Stimulated activated CD4-positive, alpha-beta T cell treated with anti-CD3 and anti-CD28 coated beads, Interleukin-2, amount 100 ng/mL, for 48 hours (primary cell): ENCODE measurements at places on chromosomes 3 and 15.

DNA sequence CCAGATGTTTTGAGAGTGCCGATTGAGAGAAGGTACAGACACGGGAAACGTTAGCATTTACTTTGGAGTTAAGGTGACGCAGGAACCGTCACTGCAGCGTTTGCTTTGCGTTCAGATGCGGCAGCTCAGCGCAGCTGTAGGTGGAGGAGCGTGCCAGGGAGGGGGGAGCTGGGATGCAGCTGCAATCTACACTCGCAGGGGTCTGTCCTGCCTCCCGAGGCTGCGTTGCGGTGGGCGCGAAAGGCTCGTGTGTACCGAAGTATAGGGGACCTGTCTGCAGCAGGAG lies 425 bp upstream of the FYTTD1 start:
- DNase-seq, result no peak

DNA sequence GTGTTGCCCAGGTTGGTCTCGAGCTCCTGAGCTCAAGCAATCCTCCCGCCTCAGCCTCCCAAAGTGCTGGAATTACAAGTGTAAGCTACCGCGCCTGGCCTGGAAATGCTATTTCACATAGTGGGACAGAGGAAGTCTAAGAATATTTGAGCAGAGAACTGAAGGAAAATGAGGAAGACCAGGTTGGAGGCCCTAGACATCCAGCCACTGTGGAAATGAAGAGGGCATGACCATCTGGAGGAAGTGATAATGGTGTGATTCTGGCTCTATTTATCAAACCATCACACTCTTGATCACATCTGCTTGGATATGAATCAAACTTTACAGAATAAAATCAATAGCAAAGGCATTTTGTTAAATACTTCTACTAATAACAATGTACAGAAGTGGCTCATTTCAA lies 65.9 kb upstream of the ARHGEF3 start:
- DNase-seq, result no peak

DNA sequence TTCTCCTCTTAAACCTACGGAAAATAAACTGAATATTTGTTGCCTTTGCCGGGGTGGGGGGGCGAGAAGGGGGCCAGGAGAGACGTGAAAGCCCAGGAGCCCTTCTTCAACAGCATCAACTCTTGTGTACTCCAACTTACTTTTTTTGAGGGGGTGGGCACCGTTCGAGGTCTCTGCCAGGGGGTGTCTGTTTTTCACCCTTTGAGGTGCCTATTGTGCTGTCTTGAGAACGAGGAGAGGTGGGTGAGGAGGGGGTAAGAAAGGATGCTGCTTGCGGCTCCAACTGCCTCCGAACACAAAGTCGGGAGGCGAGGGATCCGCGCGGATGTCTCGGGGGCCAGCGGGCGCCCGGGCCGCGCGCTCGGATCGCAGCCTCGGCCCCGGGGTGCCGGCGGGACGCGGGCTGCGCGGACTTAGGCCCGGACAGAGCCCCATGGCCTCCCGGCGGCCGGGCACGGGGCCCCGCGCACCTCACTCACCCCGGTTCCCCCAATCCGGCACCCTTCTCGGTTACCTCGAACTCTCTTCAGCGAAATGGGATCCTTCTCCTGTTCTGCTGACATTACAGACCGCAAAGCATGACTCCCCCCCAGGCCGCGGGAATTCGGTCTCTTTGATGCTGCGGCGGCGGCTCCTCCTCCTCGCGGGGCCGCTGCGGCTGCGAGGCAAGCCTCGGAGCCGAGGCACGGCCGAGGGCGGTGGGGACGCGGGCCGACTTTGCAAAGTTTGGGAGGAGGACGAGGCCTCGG lies 650 bp downstream of the PYGO1 start:
- no peak for DNase-seq

GRCh38 chr3:59935025-59935424 lies 885.2 kb upstream of the CFAP20DC start:
- DNase-seq, result peak; percentile 1

DNA sequence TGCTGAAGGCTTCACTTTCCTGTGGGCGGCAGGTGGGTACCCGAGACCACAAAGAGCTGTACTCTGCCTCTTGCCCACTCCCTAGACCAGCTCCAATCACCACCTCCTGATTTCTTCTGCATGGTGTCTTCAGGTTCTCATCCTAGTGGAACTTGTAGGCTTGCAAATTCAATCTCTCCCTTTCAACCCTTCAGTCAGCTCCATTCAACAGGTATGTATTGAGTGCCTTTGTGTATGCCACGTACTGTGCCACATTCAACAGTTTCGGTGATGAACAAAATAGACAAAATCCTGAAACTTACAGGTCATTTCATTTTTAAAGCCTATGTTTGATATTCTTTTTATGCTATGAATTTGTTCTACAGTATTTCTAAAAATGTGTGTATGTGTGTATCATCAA lies 5.4 kb upstream of the CLDN11 start:
- no peak for DNase-seq

GRCh38 chr3:13559764-13560525 lies 11.0 kb downstream of the FBLN2 start:
- no peak for DNase-seq

DNA sequence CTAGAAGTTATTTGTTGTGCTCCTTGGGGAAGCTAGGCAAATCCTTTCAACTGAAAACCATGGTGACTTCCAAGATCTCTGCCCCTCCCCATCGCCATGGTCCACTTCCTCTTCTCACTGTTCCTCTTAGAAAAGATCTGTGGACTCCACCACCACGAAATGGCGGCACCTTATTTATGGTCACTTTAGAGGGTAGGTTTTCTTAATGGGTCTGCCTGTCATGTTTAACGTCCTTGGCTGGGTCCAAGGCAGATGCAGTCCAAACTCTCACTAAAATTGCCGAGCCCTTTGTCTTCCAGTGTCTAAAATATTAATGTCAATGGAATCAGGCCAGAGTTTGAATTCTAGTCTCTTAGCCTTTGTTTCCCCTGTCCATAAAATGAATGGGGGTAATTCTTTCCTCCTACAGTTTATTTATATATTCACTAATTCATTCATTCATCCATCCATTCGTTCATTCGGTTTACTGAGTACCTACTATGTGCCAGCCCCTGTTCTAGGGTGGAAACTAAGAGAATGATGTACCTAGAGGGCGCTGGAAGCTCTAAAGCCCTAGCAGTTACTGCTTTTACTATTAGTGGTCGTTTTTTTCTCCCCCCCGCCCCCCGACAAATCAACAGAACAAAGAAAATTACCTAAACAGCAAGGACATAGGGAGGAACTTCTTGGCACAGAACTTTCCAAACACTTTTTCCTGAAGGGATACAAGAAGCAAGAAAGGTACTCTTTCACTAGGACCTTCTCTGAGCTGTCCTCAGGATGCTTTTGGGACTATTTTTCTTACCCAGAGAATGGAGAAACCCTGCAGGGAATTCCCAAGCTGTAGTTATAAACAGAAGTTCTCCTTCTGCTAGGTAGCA lies 657 bp downstream of the PATL2 start:
- DNase-seq, result no peak

DNA sequence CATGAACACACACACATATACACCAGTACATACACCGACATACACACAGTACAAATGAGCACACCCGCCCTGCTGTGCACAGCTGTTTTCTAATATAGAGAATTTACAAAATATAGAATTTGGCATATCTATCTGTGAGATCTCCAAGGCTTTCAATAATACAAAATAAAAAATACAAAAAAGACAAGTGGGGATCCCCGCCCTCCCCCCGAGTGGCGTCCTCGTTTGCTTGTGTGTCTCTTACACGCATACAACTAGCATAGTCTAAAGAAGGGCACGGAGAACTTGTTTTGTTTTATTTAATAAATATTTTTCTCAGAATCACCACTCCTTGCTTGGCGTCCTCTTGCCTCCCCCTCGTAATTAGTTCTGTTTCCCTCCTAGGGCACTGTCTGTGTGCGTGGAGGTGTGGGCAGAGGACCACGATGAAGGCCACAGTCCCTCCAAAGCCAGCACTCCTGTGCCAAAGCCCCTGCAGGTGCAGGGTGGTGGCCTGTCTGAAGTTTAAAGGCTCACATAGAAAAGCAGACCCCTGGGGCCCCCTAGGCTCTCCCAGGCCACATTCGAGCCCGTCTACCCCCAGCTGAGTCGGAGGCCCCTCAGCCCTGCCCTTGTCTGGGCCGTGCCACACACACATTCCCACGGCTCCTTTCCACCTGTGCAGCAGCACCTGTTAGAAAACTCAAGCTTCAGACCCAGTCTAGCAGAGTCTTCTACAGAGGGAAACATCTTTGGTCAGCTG lies 82.1 kb downstream of the SEC22A start:
- DNase-seq, result no peak

DNA sequence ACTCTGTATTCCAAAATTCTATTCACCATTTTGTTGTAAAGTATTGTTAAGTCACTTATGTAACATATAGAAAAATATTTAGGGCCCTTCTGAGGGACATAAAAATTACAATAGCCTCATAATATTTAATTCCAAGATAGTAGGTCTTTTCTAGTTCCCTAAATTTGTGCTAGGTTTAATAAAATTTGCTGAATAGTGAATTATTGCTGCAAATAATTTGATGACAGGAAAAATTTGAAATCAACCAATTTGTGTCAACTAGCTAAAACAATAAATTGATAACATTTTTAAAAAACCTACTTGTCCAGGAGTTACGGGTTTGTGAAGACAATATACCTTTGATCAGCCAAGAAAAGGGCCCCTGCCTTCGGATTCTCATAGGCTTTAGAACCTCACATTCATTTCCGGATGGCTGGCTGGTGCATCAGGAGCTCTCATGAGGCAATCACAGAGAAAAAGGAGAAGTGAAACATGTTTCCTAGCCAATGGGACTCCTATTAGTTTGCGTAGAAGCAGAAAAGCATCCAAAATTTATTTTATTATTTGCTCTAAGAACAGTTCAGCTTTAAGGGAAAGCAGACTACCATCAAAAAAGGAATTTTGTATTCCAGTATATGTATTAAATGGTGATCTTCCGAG lies 177.2 kb downstream of the LRRC3B start:
- no peak for DNase-seq

DNA sequence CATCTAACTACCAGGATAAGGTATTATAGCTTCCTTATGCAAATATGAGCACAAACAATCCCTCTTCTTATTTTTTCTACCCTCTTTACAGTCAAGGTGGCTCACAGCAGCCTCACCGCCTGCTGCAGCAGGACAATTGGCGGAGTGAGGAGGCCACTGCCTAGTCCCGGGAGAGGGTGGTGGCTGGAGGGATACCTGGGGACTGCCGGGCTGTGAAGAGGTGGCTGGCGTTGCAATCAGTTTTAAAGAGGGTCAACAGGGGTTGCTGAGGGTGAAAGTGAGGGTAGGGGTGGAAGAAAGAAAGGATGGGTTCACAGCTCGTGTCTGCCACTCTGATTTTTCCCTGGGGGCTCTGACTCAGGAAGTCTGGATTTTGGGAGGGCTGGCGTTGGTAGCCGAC lies 105.1 kb upstream of the SLC6A6 start:
- no peak for DNase-seq

DNA sequence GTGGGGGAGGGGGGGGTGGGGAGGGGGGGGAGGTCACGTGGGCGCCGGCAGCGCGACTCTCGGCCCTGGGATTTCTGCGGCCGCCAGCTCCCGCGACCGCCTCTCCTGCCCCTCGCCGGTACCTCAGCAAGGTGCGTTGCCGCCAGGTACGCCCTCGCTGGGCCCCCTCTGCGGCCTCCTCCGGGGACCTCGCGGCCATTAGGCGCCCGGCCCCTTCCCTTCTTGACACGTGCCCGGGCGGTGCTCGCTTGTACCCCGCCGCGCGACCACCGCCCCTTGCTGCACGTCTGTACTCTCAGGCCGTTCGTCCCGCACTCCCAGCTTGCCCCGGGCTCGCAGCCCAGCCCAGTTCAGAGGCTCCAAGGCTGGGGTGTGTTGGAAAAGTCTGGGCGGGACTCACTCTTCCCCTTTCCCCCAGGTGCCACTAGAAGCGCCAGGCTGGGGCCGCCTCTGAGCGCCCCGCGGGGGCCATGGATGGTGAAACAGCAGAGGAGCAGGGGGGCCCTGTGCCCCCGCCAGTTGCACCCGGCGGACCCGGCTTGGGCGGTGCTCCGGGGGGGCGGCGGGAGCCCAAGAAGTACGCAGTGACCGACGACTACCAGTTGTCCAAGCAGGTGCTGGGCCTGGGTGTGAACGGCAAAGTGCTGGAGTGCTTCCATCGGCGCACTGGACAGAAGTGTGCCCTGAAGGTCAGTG lies at the start of gene MAPKAPK3:
TSS of gene MAPKAPK3 (plus strand) at position 56 of the 696 bp plus-strand sequence. CDS start at position 471, 415 bp downstream.
- DNase-seq, result no peak

- DNase-seq, result no peak
Observed at GRCh38 chr3:123837858-123838257, 46.3 kb downstream of the MYLK start.

GRCh38 chr3:114983248-114983647 lies 163.8 kb downstream of the ZBTB20 start:
- no peak for DNase-seq

DNA sequence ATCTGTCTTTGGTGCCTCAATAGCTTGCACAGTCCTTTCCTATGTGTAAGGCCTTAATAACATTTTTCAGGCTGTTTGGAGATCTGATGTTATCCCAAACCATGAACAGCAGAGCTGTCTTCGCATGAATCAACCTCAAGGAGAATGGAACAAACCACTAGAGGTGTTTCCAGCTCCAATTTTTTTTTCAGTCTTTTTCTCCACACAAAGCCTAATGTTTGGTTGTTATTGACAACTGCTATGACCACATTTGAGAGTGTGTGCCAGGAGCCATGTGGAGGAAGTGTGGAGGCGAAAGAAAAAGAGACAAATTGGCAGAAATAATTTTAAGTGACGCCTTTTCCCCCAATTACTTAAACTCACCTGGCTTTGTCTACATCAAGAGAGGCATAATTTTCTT lies 38.7 kb downstream of the RTP4 start:
- no peak for DNase-seq

DNA sequence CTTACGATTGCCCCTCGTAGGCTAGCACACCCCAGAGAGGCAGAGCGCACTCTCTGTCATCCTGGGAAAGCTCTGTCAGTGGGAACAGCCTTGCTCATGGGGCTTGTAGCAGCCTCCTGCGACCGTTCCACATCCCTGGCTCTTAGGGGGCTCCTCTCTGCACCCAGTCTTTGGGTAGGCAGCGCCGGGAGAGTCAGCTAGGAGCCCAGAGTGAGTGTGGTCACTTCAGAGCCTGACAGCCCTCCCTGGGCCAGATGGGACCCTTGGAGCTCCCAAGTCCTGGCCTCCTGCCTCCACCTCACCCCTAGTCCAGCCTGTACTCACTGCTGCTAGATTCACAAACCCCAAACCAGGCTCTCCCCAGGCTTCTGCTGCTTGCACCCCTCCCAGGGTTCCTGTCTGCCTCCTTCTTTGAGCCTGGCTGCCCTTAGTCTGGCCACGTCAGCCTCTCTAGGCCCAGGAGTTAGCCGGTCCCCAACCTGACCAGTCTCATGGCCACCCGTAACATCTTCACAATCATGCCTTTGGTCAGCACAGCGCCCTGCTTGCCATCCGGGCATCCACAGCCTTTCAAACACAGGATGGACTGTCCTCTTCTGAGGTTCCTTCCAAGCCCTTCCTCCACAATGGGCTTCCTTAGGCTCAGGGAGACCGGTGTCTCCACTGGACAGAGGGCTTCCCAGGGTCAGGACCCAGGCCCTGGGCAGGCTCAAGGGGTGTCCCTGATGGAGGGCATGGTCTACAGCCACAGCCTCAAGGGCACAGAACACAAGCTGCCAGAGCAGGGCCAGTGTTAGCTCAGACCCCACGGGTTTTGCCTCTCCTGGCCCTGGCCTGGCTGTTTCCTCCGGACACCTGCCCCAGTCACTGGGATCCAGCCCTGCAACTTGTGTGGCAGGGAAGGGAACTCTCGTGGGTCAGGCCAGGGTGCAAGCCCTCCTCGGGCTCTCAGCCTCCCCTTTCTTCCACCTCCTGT lies 4.6 kb downstream of the ACSBG1 start:
- no peak for DNase-seq

GRCh38 chr3:80060664-80061063 lies 292.9 kb upstream of the ROBO1 start:
- no peak for DNase-seq

GRCh38 chr3:147937341-147937740 lies 528.2 kb downstream of the ZIC1 start:
- no peak for DNase-seq

- DNase-seq, result no peak
Observed at GRCh38 chr15:68578980-68579935, at the start of gene CORO2B. TSS of gene CORO2B (plus strand) at chr15:68578993. CDS start at chr15:68579263, 270 bp downstream.
